ENCODE measurements at places on chromosomes 7 and 10.

- no peak for DNase-seq
These were observed 11.5 kb downstream of the TMEM176B start for GRCh38 chr7:150788474-150789269.

DNA sequence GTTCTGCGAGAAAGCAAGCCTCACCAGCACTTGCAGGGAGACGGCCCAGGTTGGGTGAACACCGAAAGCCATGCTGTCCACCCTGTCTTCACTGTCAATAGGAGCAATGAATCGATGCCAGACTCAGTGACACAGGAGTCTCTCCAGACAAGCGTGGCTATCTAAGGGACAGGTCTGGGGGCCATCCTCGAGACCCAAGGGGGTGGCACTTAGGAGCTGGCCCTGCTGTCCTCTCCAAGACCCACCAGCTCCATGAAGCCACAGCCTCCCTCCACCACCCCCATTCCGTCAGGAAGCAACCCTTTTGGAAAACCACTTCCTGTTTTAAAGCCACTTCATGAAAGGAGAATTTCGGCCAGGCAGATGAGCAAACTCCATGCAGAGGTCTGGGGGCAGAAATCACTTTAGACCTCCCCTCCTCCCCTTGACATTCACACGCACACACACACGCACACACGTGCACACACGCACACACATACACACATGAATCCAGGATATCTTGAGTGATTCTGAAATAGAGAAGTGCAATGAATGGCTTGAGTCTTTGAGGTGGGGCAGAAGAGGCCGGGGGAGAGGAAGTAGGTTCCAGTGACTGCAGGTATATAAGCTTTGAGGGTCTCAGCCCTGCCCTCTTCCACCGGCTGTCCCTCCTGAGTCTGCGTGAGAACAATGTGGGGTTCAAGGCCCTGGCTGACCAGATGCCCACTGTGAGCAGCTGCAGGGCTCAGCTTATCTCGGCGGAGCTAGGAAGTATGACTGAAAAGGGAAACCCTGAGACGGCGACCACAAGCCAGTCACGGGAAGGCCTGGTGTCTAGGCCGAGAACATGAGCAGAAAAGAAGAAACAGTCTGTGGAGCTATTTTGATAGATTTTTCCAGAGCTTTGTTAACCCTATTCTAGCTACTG, 25.0 kb downstream of the RGS10 start:
- no peak for DNase-seq

- DNase-seq = no peak
These were observed 7.7 kb downstream of the HDAC9 start for GRCh38 chr7:18503126-18503866.

DNA sequence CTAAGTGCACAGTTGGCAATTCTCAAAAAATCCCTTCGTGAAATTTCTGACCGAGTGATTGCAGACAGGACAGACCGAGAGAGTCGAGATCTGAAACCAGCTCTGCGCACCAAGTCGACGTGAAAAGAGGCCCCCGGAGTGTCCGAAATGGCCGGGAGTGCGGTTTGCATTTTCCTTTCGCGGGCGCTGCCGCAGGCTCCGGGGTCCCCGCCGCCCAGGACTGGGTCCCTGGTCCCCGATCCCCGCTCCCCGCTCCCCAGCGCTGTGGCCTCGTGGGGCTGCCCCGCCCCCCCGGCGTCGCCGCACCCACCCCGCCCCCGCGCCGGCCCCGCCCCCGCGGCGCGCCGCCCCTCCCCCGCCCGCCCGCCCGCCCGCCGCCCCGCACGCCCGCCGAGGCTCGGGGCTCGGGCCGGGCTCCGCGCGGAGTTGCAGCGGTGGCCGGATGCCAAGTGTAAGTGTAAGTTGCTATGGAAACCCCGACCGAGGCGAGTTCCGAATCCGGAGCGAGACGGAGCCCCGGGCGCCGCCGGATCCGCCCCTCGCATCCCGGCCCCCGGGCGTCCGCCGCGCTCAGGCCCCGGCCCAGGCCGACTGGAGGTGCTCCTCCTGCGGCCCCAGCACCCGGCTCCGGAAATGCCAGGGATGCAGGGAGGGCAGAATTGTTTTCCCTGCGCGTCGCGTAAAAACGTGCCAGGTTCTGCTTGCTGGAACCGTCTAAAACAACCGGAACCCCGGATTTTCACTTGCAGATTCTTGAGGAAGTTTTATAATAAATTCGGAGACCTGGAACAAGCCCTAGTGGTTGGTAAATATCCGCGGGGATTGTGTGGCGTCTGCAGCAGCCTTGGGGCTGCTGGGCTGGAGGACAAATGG, 4.6 kb downstream of the BMI1 start:
- no peak for DNase-seq

GRCh38 chr7:123649964-123650363, 5.7 kb upstream of the LMOD2 start:
- no peak for DNase-seq

- no peak for DNase-seq
These were observed 1.7 kb upstream of the NKX6-2 start for GRCh38 chr10:132787495-132788179.

- no peak for DNase-seq
These were observed 28.6 kb upstream of the NCAPG2 start for GRCh38 chr7:158733220-158733519.

GRCh38 chr10:100020142-100020885, 10.6 kb upstream of the DNMBP start:
- no peak for DNase-seq

GRCh38 chr10:100728928-100729861, 16.2 kb upstream of the PAX2 start:
- DNase-seq = no peak

- DNase-seq = no peak
These were observed 189.2 kb downstream of the SEMA3D start for GRCh38 chr7:84997626-84998025.

DNA sequence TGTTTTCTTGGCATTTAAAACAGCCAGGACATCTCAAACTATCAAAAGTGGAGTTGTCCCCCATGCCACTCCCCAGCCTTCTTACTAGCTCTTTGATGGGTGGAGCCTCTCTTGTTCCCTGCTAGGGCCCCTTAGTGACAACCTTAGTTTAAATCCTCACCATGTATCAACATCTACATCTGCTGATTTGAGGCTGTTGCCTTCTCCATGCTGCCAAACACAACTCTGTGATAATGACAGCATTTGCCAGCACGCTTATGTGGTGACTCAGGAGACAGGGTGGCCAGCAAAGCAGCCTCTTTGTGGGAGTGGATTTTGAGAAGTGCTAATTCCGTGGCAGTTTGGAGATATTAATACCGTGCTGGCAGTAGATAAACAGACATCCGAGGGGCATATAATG, 145.4 kb downstream of the LRRC4 start:
- DNase-seq = no peak

Data from stimulated activated CD4-positive, alpha-beta T cell treated with anti-CD3 and anti-CD28 coated beads, Interleukin-1b, Interleukin-23, amount 100 ng/mL, for 24 hours (primary cell).